NCI-H510A (cell line): ENCODE measurements at places on chromosomes 4 and X.

DNA sequence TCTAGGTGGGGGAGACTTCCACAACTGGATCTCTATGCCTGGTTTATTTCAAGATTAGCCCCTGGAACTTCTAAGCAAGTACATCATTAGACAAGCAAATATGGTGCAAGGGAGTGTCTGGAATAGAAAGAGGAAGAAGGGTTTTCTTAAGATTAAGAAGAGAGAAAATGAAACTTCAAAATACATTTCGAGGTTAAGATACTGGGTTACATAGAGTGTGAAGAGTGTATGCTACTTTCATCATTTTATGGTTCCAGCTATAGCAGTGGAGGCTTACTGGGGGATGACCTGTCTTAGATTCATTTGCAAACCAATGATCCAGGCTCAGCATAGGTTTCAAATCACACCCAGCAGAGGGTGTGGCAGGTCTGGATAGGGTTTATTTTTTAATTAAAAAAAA, 144.4 kb upstream of the GATB start:
- DNase-seq, result no peak

- peak; percentile 34 for DNase-seq
These were observed 155.7 kb downstream of the CHIC2 start for GRCh38 chr4:53908661-53909078.

DNA sequence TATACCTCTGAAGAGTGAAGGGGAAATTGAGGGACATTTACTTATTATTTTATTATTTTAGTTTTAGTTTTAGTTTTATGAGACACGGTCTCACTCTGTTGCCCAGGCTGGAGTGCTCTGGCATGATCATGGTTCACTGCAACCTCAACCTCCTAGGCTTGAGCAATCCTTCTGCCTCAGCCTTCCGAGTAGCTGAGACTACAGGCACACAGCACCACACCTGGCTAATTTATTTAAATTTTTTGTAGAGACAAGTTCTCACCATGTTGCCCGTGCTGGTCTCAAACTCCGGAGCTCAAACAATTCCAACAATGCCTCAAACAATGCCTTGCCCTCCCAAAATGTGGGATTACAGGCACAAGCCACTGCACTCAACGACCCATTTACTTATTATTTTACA, 68.4 kb upstream of the BMP2K start:
- no peak for DNase-seq

DNA sequence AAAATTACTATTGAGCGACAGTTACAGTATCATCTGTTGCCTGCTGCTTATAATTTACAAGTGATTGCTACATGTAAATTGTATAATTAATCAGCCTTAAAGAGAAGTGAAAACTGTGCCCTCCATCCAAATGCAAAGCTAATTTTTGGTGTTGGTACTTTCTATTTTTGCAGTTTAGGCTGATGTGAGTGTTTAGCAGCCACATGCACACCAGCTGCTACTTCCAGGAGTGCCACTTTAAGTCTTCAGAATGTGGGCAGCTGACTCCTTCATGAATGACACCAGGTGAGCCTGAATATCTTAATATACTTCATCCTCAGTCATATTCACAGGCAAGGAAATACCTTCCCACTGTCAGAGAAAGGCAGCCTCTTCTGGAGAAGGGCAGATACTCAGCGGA, 149.8 kb upstream of the RASGEF1B start:
- DNase-seq, result no peak

GRCh38 chrX:8971116-8971515, 62.8 kb downstream of the FAM9B start:
- no peak for DNase-seq

GRCh38 chrX:127457161-127457560, 595.0 kb downstream of the ACTRT1 start:
- no peak for DNase-seq

- no peak for DNase-seq
These were observed 69.0 kb downstream of the ATOH1 start for GRCh38 chr4:93897559-93897958.

GRCh38 chr4:86895692-86896488, 3.7 kb upstream of the C4orf36 start:
- peak; percentile 22 for DNase-seq

- DNase-seq, result no peak
These were observed 56.7 kb upstream of the ADGRL3 start for GRCh38 chr4:61143461-61143860.

- no peak for DNase-seq
These were observed 25.3 kb downstream of the BTC start for GRCh38 chr4:74768857-74769525.

DNA sequence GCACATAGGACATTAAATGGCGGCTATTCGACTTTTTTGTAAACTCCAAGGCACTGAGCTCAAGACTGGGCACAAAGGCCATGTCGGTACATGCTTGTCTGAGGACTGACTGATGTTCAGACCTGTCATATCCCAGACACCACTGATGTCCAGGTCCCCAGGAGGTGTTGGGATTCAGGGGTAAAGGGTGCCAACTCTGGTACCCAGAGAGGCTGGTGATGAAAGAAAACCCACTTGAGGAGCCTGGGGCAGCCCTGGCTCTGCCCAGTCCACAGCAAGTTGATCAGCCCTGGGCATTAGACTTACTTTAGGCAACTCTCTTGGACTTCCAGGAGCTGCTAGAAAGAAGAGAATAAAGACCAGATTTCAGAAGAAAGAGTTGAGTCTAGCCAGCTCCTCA, 18.7 kb downstream of the SASH3 start:
- no peak for DNase-seq

- DNase-seq, result no peak
These were observed 158.3 kb downstream of the CPE start for GRCh38 chr4:165537028-165537648.

DNA sequence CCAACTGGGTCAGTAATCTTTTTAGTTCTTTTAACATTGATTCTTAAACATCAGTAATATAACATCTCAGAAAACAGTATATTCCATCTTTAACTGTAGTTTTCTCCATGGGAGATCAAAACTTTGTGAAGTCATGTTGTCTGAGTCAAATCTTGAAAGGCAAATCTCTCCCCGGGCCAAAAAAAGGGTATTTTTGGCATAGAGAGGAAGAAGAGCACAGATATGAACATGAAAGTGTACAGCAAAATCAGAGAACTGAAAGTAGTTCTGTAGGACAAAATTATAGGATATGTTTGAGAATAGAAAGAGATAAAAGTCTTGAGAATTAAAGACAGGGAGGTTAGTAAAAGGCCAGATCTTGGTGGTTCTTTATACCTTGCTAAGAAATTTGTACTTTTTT, 176.4 kb upstream of the GYPA start:
- DNase-seq, result no peak
